ENCODE measurements at places on chromosomes 2 and 18.

DNA sequence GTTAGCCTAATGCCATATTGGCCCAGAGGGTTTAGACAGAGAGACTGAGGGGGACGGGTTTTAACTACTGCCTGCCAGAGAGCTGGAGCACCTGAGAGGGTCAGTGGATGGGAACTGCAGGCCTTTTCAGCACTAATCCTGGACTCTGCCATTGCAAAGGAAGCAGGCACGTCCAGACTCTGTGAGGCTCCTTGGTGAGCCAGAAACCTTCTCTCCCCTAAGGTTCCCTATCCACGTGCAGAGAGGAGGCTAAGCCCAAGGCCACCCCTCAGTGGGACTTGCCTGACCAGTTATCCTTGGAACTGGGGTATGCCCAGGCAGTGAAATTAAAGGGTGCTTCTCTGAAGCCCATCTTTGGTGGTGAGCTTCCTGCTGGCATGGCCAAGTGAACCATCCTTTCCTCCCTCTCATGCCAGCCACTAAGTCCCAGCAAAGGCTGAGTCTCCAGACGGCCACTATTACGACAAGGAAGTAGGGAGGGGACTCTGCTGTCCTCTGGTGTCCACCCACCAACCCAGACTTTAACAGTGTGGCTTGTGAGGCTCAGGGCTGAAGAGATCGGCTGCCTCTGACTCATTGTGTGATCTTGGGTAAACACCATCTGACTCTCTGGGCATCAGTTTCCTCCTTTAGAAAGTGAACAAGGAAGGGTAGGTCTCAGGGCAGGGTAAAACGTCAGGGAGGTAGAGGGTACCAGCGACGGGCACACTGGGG is 3.9 kb upstream of the MLPH start:
- peak; percentile 26 for DNase-seq

DNA sequence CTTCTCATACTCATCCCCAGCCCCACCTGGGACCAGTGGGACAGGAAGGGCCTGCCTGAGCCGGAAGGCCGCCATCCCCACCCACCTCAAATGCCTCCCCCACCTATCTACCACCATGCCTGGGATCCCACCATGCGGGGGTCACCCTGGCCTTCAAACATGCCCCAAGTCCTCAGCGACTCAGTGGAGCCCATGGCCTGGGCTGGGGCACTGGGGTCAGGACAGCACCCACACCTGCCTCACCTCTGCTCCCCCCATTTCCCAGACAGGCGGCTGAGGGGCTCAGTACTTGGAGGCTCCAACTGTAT is 7.6 kb downstream of the INHBB start:
- no peak for DNase-seq

DNA sequence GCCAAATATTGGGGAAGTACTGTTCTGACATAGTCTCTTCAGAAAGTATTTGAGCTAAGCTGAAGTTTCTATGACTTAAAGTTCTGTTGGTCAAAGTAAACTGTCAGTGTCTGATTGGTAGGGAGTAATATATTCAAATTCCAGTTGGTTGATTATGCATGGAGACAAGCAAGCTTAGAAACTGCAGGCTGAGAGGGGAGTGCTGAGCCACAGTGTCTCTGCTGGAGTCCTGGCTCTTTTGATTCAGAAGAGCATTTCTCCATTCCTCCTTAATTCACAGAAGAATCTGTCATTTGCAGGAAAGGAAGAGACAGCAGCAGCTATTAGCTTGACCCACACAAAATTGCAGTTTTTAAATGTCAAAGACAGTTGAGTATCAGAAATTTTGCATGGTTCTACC is 201.4 kb upstream of the TMEM200C start:
- no peak for DNase-seq

DNA sequence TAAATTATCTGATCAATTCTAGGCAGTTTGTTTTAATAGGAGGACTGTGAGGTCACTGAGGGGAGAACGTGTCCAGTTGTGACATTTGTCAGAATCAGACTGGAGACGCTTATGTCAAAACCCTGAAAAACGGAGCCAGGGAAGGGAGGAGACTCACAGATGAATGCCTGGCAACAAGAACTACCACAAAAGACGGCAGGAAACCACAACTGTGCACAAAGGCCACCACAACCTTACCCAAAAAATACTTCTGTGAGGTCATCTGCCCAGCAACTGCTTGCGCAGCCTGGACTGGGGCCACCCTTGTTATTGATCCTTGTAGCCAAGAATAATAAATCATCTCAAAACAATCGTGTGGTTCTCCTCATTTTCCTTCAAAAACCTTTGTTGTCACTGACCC is 173.0 kb upstream of the ALKAL2 start:
- DNase-seq, result no peak

GRCh38 chr18:50749421-50749820 is 70.4 kb downstream of the MRO start:
- DNase-seq, result no peak

- no peak for DNase-seq
Observed at GRCh38 chr2:164979113-164979512, 23.8 kb upstream of the SLC38A11 start.

- no peak for DNase-seq
Observed at GRCh38 chr2:233092432-233093165, 32.5 kb downstream of the INPP5D start.

DNA sequence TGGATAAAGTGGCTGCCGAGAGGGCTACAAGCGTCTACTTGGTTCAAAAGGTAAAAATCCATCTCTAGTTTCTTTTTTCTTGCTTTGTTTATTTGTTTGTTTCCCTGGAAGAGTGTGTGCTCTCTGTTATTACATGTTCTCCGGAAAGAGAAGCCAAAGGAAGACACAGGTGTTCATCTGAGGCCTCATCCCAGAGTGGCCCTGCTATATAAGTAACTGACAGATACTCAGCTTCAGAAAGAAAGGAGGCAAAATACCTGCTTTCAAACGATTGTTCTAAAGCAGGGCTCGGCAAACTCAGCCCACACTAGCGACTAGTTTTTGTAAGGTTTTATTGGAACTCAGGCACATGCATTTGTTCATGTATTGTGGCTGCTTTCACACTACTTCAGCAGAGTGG is 140.0 kb upstream of the ALPP start:
- DNase-seq, result no peak

DNA sequence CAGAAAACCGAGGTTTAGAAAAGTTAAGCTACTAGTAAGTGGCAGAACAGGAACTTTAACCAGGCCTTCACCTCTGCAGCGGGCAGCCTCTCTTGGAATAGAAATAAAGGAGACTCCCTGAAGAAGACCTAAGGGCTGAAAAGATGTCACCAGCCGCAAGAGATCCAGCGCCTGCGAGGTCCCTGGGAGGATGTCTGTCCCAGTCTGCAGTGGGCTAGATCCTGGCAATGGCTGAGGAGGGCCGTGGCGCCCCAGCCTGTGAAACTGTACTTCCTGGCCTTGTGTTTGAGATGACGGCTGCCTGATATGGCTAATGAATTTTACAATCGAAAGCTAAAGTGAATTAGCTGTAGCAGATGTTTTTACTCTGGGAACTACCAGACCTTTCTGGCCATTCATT is 300.6 kb upstream of the SALL3 start:
- DNase-seq, result no peak

GRCh38 chr2:123530004-123530403 is 495.1 kb upstream of the CNTNAP5 start:
- no peak for DNase-seq

All from endothelial cell of umbilical vein (primary cell).